ENCODE measurements at places on chromosomes 5 and 9.
A peak's percentile ranks its signal among the peaks of the same experiment; 100 is the strongest.

DNA sequence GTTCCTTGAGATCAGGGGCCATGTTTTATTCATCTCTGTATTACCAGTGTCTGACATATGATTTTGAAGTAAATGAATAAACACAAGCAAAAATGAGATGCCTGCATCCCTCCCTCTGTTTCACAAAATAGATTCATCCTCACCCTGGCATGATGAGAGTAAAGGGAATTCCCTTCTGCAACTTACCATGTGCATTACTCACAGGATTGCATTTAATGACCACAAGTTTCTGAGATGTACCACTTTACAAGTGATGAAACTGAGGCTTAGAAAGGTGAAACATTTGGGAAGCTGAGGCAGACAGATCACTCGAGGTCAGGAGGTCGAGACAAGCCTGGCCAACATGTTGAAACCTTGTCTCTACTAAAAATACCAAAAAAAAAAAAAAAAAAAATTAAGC, 74.2 kb upstream of the TNFSF8 start:
- no peak for DNase-seq

DNA sequence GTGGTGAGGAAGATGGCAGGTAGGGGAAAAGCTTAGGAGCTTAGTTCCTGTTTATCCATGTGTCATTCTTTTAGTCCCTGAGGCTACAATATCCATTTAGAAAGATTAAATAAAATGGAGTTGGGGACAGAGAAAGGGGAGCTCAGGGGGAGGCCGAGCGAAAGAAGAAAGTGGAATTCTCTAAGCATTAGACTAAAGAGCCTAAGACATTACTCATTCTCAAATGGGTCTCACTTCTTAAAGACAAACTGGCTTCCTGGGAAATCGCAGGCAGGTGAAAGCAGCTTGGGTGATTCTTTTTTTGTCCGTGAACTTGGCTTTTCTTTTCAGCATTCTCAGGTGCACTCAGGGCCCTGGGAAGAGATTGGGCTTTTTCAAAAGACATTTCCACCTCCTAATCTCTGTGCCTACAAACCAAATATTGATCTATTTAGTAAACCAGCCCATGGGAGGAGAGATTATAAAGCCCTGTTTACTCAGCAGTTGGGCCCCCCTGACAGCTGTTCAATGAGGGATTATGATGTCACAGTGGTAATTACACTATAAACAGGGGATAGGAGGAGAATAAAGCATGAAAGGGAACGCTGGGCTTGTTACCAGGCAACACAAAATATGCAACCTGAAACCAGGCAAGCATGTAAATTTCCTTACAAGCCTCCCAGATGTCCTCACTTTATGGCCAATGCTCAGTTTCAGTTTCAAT, 584.0 kb downstream of the ACTL7B start:
- DNase-seq = peak; percentile 20

- no peak for DNase-seq
These were observed 95.1 kb upstream of the CCNG1 start for GRCh38 chr5:163342306-163342705.

DNA sequence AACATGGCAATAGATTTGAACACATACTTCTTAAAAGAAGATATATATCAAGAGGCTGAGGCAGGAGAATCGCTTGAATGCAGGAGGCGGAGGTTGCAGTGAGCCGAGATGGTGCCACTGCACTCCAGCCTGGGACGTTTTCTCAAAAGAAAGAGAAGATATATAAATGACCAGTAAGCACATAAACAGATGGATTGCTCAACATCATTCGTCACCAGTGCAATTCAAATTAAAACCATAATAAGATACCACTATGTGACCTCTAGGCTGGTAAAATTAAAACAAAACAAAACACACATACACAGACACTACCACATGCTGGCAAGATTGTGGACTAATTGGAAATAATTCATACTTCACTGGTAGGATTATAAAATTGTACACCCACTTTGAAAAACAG, 5.3 kb upstream of the TXN start:
- DNase-seq = no peak

DNA sequence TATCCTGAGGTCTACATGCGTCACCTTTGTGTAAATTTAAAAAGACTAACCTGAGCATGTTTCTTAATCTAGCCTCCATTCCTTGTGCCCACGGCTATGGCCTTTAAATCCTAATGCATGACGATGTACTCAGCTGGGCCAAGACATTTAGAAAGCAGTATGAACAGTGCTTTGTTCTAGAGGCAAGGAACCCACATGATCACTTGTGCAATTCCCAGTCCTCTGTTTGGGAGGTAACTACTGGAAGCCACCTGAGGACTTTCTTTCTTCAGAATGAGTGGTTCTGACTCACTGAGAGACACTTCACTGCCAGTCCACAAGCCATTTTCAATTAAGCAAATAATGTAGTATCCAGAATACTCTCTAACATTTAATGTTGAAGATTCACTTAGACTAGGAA, 181.3 kb downstream of the RAB3C start:
- no peak for DNase-seq

DNA sequence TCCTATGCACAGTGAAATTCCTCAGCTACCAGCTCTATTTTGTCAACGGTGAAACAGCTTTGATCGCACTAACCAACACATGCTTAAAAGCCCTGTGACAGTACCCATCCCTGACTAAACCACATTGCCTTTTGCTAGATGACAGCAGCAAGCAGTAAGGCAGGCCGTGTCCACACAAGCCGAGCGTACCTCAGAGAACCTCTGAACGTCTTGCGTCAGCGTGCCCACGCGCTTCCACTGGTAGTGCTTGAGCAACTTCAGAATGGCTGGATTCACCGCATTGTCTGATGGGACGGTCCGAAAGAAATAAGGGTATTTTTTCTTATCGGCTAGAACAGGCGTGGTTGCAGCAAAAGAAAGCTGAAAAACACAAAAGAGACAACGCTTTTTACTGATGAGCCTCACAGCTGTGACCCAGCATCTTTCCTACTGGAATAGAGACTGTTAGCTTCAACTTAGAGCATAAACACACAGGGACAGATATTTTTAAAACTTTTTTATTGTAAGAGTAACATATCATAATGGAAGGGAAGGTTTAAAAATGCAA, 167.0 kb downstream of the GABBR2 start:
- no peak for DNase-seq

- DNase-seq = no peak
These were observed 2.4 kb upstream of the GLT6D1 start for GRCh38 chr9:135641745-135642144.

DNA sequence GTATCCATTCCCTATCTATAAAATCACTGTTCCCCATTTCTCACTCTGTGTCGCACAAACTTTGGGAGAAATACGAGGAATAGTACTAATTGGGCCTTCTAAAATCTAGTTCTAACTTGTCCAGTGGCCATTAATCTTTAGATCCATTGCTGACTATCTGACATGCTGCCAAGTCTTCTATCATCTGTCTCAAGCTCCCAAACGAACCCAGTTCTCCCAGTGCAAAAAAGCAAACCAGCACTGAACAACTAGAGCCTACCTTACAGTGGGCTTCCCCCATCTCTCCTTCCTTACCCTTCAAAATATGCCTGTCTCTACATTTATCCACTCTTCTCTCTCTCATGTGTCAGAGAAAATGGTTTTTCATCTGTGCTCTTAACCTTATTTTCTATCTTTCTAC, 3.2 kb upstream of the SPINK7 start:
- no peak for DNase-seq

Measured in HS-27A (cell line).